ENCODE measurements at places on chromosomes 3 and 15. TPM values are rescaled to one million over a fixed set of nuclear protein-coding genes. Genes with fewer than 3 reads are reported as not detected.

HCLS1 gene
- 2.9 TPM for total RNA-seq

- H3K4me3 ChIP-seq, result no peak overlapping the region
- no peaks in the 10 kb centered on the region for H3K27me3 ChIP-seq
- no peaks in the 10 kb centered on the region for H3K36me3 ChIP-seq
- DNase-seq, result no peak
- H3K27ac ChIP-seq, result peak overlapping the region; percentile 39
These were observed 4.4 kb downstream of the ITIH3 start for GRCh38 chr3:52798978-52799476.

ACSBG1 gene
- 0.73 TPM for total RNA-seq

ERC2 gene
- 15.6 TPM for total RNA-seq

GRCh38 chr3:2589336-2589969 is 490.8 kb downstream of the CNTN4 start:
- no peak overlapping the region for H3K4me3 ChIP-seq
- peaks cover 2% of the 10 kb centered on the region for H3K36me3 ChIP-seq
- no peak for DNase-seq
- no peak overlapping the region for H3K27ac ChIP-seq

GRCh38 chr3:12884186-12884680 is 42.9 kb upstream of the RPL32 start:
- no peak for DNase-seq
- no peak overlapping the region for H3K27ac ChIP-seq
- no peak overlapping the region for H3K4me3 ChIP-seq
- peaks cover 28% of the 10 kb centered on the region for H3K27me3 ChIP-seq
- H3K36me3 ChIP-seq, result no peaks in the 10 kb centered on the region

BCL2A1 gene
- total RNA-seq, result 0.49 TPM

DNA sequence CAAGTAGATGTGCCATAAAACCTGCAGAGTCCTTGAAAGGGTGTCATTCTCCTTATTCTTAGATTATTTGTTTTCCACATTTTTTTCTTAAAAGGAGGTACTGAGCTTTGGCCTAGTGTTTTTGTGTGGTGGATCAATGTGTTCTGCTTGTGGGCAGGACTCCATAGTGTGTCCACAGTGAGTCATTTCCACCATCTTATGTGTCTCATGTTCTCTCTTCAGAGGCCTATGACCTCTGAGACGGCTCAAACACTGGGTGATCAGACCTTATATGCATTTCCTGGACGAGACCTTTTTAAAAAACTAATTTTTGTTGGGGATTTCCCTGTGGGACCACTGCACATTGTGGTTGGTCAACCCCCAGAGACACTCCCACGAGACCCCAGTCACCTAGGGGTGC is 93.4 kb downstream of the CHCHD4 start:
- peaks cover 18% of the 10 kb centered on the region for H3K27me3 ChIP-seq
- no peaks in the 10 kb centered on the region for H3K36me3 ChIP-seq
- H3K4me1 ChIP-seq, result no peaks in the 10 kb centered on the region
- DNase-seq, result no peak
- no peak overlapping the region for H3K4me3 ChIP-seq

ITIH1 gene
- not detected for total RNA-seq

DNA sequence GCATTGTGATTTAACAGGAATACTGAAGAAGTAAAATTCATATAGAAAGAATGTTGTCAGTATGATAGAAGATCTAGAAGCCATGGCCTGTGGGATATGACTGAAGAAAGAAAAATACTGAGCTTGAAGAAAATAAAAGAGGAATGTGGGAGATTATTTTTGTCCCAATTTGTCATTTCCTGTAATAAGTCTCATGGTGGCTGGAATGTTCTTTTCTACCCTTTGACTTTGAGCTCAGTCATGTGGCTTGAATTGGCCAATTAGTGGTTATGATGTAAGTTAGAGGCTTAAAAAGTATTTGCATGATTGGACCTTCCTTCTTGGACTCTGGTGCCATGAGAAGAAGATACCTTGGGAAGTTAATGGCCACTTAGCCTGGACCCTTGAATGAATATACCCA is 14.1 kb downstream of the APH1B start:
- H3K36me3 ChIP-seq, result peaks cover 18% of the 10 kb centered on the region
- no peak for DNase-seq
- peaks cover 9% of the 10 kb centered on the region for H3K4me1 ChIP-seq
- no peaks in the 10 kb centered on the region for H3K27me3 ChIP-seq
- H3K4me3 ChIP-seq, result no peak overlapping the region
